ENCODE measurements at places on chromosomes 13 and 19.
A peak's percentile ranks its signal among the peaks of the same experiment; 100 is the strongest.

DNA sequence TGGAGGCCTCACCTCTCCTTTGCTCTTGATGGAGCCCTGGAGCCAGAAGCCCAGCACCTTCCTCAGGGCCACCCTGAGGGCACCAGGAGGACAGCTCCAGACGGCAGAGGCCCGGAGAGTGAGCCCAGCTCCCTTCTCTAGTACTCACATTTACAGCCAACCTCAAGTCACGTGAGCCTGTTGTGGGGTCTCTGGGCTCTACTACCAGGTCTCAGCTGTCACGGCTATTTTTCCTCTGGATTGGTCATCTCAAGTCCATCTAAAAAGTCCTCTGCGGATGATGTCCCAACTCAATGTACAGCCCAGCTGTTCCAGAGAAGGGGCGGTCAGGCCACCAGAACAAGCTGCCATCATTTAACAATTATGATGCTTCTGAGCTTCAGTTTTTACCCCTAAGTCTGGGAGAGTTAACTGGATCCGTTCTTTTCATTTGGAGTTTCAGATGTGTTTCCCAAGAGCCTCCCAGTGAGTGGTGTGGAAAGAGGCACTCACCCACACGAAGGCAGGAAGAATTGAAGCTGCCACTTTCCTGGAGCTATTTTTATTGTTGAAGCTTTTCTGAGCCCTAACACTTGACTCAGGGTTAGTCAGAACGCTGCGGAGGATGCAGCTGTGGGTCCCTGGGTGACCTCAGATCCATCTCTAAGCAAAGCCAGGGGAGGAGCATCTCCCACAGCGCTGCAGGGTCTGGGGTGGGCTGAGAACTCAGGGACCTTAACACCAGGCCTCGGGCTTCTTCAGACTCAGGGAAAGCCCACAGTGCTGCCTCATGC is 143.5 kb upstream of the UBL3 start:
- no peak overlapping the region for H3K27ac ChIP-seq
- H3K4me3 ChIP-seq, result no peak overlapping the region
- no peak for DNase-seq
- no peaks in the 10 kb centered on the region for H3K36me3 ChIP-seq
- H3K27me3 ChIP-seq, result no peaks in the 10 kb centered on the region
- H3K4me1 ChIP-seq, result no peaks in the 10 kb centered on the region

DNA sequence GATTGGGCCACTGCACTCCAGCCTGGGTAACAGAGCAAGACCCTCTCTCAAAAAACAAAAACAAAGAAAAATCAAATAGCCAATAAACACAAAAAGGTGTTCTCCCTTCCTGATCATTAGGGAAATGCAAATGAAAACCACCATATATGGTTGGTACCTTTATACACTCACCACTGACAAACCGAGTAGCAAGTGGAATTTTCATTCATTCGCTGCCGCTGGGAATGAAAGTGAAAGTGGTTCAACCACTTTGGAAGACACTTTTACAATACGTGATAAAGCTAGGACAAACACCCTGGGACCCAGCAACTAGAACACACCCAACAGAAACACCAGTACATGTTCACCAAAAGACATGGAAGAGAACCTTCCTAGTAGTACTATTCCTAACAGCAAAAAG is 21.0 kb downstream of the GRIK5 start:
- peaks cover 8% of the 10 kb centered on the region for H3K4me1 ChIP-seq
- H3K36me3 ChIP-seq, result no peaks in the 10 kb centered on the region
- H3K27ac ChIP-seq, result no peak overlapping the region
- H3K4me3 ChIP-seq, result peak overlapping the region; percentile 16
- no peaks in the 10 kb centered on the region for H3K27me3 ChIP-seq
- DNase-seq, result no peak

DNA sequence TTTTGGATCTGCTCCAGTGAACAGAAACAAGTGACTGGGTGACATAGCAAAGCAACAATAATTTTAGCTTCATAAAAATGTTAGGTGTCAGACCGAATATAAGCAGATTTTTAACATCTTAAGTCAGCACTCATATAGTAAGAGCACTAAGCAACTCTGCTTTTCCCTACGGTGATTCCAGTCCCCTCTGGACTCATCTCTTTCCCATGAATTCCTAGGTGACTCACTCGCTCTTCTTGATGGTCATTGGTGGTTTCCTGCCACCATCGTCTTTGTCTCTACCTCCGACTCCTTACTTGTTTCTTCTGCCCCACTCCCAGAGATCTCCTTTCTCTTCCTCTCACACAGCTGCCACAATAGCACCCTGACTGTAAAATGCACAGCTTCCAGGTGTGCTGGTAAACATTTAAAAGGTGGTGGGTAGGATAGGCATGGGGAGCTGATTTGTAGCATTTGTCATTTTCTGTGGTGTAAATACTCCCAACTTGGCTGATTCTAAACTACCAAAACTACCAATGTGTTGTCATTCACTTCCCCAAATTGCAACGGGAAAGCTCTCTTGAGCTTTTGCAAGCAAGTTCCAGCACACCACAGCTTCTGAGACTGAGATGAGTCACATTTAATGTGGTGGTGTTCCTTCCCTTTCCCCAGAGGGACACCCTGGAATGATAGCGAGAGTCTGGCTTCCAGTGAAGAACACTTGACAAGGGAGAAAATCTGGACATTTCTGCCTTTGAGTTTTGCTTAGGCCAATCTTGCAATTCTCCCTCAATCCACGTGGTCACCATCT is 42.8 kb upstream of the CLDN10 start:
- peaks cover 9% of the 10 kb centered on the region for H3K27me3 ChIP-seq
- no peak overlapping the region for H3K27ac ChIP-seq
- DNase-seq, result no peak
- no peaks in the 10 kb centered on the region for H3K36me3 ChIP-seq

GRCh38 chr19:30679153-30679702 is 307.0 kb downstream of the ZNF536 start:
- no peaks in the 10 kb centered on the region for H3K36me3 ChIP-seq
- H3K27ac ChIP-seq, result no peak overlapping the region
- no peak for DNase-seq

DNA sequence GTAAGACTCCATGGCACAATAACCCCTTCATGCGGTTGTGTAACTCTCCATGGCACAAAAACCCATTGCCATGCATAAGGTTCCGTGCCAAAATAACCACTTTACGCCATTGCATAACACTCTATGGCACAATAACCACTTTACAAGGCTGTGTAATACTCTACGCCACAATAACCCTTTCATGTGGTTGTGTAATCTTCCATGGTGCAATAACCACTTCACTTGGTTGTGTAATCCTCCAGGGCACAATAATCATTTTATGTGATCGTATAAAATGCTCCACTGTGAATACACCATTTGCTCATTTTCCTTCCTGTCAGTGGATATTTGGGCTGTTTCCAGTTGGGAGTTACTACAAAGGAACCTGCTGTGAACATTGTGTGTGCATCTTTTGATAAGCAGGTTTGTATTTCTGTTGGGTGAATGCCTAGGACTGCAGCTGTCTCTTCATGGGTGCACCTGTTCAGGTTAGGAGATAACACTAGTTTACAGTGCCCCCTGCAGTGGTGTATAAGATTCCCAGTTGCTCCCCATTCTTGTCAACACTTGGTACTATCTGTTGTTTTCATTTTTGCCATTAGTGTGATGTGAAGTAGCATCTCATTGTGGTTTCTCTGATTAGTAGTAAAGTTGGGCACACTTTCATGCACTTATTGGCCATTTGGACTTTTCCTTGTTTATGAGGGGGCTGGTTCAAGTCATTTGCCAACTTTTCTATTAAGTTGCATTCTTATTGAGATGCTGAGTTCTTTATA is 21.1 kb upstream of the ZSCAN18 start:
- DNase-seq, result no peak
- H3K4me1 ChIP-seq, result no peaks in the 10 kb centered on the region
- peaks cover 35% of the 10 kb centered on the region for H3K27me3 ChIP-seq
- no peak overlapping the region for H3K27ac ChIP-seq
- H3K36me3 ChIP-seq, result peaks cover 32% of the 10 kb centered on the region

DNA sequence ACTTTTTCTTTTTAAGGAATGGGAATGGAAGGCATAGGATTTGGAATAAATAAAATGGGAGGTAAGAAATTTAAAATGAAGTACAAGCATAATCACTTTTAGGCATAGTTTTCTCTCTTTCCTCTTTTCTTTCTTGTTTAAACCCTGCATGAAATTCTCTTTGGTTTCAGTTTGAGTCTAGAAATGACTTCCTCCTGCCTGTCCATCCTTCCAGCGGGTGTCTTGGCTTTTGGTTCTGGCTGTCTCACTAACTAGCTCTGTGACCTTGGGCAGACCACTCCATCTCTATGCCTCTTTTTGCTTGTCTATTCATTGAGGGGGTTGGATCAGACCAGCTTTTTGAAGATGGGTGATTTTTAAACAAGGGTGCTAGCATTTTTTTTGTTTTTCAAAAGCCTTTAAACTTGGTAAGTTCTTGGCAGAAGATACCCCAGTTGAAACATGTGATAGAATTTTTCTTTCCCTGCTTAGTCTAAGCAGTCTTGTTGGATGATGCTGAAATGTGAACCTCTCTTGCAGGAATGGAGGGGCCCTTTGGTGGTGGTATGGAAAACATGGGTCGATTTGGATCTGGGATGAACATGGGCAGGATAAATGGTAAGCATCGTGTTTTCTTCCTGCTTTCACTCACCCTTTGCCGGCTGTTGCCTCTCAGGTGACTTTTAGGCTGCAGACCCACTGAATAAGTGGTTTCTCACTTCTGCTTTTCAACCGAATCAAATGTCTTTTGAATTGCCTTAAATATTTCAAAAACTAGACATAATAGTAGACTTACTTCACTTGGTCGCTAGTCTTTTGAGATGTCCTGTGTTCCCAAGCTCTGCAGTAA is 28.6 kb downstream of the PRAM1 start:
- no peaks in the 10 kb centered on the region for H3K27me3 ChIP-seq
- H3K36me3 ChIP-seq, result peaks cover 47% of the 10 kb centered on the region
- H3K4me3 ChIP-seq, result no peak overlapping the region
- peaks cover 39% of the 10 kb centered on the region for H3K4me1 ChIP-seq

DNA sequence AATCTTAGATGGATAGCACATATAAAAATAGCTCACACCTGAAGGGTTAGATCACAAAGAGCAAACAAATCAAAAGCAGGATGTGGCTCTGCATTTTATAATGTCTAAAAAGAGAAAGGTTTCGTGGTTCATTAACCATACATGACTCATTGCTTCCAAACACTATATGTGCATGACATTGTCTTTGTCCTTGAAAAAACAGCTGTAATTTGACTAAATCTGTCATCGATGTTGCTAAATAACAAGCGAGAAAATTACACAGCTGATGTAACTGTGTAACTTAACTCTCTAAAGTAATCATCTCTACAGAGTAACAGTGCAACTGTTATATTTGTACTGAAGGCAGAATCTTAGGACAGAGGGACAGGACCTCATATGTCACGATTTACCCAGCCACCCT is 383.1 kb upstream of the GPC6 start:
- no peaks in the 10 kb centered on the region for H3K4me1 ChIP-seq
- no peak overlapping the region for H3K4me3 ChIP-seq
- no peak for DNase-seq
- no peaks in the 10 kb centered on the region for H3K27me3 ChIP-seq
- H3K27ac ChIP-seq, result no peak overlapping the region
